ENCODE measurements at places on chromosomes 6 and 20. TPM values are rescaled to one million over a fixed set of nuclear protein-coding genes. Genes with fewer than 3 reads are reported as not detected.
A peak's percentile ranks its signal among the peaks of the same experiment; 100 is the strongest.

DNA sequence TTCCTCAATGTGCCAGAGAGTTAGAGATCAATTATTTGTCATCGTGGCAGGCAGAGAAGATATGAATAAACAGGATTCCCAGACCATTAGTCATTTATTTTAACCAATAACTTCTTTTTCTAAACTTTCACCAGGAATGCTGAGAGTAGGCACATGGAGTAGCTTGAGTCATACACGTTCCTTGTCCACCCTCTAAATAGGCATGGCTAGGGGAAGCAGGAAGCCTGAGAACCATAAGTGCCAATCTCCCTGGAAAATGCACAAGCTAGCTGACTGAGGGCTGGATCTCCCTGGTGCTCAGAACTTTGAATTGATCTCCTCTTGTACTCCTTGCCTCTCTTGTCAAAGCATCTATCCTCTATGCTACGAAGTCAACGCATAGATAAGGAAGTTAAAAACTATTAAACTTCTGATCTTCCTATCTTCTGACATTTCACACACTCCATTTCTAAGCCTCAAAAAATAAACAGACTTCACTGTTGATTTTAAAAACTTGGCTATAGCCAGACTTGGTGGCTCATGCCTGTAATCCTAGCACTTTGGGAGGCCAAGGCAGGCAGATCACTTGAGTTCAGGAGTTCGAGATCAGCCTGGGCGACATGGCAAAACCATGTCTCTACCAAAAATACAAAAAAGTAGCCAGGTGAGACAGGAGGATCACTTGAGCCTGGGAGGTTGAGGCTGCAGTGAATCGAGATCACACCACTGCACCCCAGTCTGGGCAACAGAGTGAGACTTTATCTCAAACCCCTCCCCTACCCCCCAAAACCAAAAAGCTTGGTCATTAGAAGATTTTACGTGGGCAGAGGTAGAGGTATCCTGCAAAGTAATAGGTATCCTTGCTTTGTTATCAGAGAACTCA, 11.8 kb downstream of the ADTRP start:
- no peak overlapping the region for H3K4me3 ChIP-seq
- peak overlapping the region; percentile 40 for H3K27ac ChIP-seq
- DNase-seq = peak; percentile 38
- peaks cover 84% of the 10 kb centered on the region for H3K4me1 ChIP-seq

DNA sequence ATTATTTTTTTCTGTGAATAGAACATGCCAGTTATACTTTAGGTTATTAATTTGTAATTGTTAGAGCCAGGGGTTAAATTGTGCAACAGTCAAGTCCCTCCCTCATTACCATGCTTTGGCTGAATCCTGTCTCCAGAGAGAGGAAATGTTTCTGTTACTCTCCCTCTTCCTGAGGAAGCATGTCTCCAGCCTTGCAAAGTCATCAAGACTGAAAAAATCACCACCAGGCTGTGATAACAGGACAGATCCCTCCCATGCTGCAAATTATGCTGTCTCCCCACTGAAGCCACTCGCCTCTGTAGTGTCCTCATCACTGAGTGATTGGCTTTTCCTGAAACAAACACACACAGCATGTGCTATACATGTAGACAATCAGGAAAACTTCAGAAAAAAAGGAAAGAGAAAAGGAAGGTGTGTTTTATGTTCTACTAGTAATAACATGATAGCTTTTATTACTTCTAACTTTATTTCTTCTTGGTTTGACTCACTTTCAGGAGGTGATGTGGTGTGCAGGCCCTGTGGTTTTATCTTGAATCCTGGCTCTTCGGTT, 290.0 kb upstream of the JAG1 start:
- H3K36me3 ChIP-seq = no peaks in the 10 kb centered on the region
- H3K27me3 ChIP-seq = no peaks in the 10 kb centered on the region
- H3K4me3 ChIP-seq = no peak overlapping the region
- no peak for DNase-seq
- H3K4me1 ChIP-seq = no peaks in the 10 kb centered on the region

- no peaks in the 10 kb centered on the region for H3K36me3 ChIP-seq
- H3K4me3 ChIP-seq = no peak overlapping the region
- no peak overlapping the region for H3K27ac ChIP-seq
- no peaks in the 10 kb centered on the region for H3K27me3 ChIP-seq
Measured at GRCh38 chr6:80519811-80520594, 413.5 kb downstream of the BCKDHB start.

- DNase-seq = no peak
- H3K27ac ChIP-seq = no peak overlapping the region
- H3K4me1 ChIP-seq = no peaks in the 10 kb centered on the region
- H3K27me3 ChIP-seq = no peaks in the 10 kb centered on the region
- H3K4me3 ChIP-seq = no peak overlapping the region
Measured at GRCh38 chr6:137017081-137017480, 27.7 kb downstream of the IL20RA start.

- no peak overlapping the region for H3K27ac ChIP-seq
- DNase-seq = no peak
- H3K27me3 ChIP-seq = no peaks in the 10 kb centered on the region
Measured at GRCh38 chr6:148507774-148508173, 165.1 kb downstream of the SASH1 start.

GRCh38 chr6:6629402-6629801, 40.9 kb downstream of the LY86 start:
- peaks cover 63% of the 10 kb centered on the region for H3K27me3 ChIP-seq
- H3K27ac ChIP-seq = no peak overlapping the region
- H3K36me3 ChIP-seq = no peaks in the 10 kb centered on the region
- no peak for DNase-seq

DNA sequence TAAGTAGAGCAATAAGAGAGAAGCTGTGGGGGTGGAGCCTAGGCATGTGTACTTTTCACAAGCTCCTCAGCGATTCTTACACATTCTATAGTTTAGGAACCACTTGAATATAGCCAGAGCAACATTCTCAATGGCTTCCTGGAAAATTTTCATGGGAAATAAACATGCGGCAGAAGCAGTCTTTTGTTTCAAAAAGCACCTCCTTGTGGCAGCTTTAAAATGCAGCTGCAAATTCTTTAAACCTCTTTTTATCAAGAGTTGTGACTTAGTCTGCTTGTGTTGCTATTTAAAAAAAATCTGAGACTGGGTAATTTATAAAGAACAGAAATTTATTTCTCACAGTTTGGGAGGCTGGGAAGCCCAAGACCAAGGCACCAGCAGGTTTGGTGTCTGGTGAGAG, 23.8 kb downstream of the NKX2-2 start:
- peaks cover 13% of the 10 kb centered on the region for H3K27me3 ChIP-seq
- no peak for DNase-seq
- H3K4me3 ChIP-seq = no peak overlapping the region
- H3K36me3 ChIP-seq = no peaks in the 10 kb centered on the region
- no peaks in the 10 kb centered on the region for H3K4me1 ChIP-seq

DNA sequence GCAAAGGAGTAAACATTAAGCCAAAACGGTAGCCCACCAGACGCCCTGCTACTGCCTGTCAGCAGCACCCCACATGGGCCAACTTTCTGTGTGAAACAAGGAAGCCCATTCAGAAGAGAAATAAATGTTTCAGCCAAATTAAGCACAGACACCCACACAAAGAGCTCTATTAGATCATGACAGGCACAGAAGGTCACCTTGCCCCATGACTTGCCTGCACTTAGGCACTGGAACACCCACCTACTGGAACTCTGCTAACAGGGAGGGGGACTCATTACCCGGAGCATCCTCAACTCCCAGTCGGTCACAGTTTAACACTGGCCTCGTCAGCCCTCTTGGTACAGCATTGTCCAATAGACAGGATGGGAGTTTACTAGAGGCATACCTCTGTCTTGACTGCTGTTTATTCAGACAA, 31.8 kb downstream of the GFOD1 start:
- no peaks in the 10 kb centered on the region for H3K27me3 ChIP-seq
- peaks cover 19% of the 10 kb centered on the region for H3K4me1 ChIP-seq
- no peak for DNase-seq
- H3K27ac ChIP-seq = no peak overlapping the region
- no peak overlapping the region for H3K4me3 ChIP-seq

GRCh38 chr6:452301-453067, 60.9 kb downstream of the IRF4 start:
- peaks cover 12% of the 10 kb centered on the region for H3K27me3 ChIP-seq
- no peak overlapping the region for H3K27ac ChIP-seq
- H3K4me1 ChIP-seq = no peaks in the 10 kb centered on the region
- no peak for DNase-seq
- no peak overlapping the region for H3K4me3 ChIP-seq

DNA sequence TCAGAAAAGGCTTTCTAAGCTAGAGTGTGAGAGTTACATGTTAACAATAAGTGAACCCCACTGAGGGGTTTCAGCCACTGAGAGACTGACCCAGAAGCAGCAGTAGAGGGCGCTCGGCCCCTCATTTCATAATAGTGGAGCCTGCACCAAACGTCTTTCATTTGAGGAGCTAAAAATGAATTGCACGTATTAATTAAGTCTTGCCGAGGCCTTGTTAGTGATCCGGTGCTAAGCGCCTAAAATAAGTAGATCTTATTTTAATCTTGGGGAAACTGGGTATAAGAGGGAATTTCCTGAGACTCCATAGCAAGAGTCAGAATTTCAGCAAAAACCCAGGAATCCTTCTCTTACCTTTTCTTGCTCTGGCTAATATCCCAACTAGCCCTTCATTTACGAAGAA, 209.7 kb downstream of the FARS2 start:
- DNase-seq = no peak
- H3K4me3 ChIP-seq = no peak overlapping the region
- H3K4me1 ChIP-seq = no peaks in the 10 kb centered on the region
- no peaks in the 10 kb centered on the region for H3K27me3 ChIP-seq
- no peak overlapping the region for H3K27ac ChIP-seq

DNA sequence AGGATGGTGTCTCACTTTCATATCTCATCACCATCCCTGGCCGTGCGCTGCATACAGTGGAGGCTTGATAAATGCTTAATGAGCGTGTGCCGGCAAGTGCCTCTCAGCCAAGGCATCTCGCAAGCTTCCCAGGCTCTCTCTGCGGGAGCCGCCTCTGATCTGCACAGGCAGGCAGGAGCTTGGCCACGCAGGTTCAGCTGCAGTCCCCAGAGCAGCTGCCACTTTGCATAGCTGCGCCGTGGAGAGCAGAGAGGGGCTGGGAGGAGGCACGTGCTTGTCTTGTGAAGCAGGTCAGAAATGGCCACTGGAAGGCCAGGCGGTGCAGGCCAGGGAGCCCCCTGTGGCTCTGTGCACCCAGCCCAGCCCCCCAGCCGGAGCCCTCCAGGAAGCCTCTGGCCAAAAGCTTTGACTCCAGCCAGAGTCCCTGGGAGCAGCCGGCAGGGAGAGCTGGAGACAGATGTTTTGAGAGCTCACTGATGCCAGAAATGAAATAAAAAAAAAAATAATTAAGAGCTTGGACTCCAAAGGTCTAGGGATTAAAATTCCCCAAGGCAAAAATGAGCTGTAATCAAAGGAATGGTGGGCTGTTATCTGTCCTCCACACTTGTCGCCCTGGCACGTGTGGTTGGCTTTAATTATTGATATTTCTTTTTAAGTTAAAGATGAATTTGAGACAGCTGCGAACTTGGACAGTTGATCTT, 377.0 kb downstream of the CDH4 start:
- H3K27ac ChIP-seq = no peak overlapping the region
- DNase-seq = no peak
- H3K27me3 ChIP-seq = peaks cover 83% of the 10 kb centered on the region
- H3K4me3 ChIP-seq = no peak overlapping the region
- H3K4me1 ChIP-seq = no peaks in the 10 kb centered on the region

DNA sequence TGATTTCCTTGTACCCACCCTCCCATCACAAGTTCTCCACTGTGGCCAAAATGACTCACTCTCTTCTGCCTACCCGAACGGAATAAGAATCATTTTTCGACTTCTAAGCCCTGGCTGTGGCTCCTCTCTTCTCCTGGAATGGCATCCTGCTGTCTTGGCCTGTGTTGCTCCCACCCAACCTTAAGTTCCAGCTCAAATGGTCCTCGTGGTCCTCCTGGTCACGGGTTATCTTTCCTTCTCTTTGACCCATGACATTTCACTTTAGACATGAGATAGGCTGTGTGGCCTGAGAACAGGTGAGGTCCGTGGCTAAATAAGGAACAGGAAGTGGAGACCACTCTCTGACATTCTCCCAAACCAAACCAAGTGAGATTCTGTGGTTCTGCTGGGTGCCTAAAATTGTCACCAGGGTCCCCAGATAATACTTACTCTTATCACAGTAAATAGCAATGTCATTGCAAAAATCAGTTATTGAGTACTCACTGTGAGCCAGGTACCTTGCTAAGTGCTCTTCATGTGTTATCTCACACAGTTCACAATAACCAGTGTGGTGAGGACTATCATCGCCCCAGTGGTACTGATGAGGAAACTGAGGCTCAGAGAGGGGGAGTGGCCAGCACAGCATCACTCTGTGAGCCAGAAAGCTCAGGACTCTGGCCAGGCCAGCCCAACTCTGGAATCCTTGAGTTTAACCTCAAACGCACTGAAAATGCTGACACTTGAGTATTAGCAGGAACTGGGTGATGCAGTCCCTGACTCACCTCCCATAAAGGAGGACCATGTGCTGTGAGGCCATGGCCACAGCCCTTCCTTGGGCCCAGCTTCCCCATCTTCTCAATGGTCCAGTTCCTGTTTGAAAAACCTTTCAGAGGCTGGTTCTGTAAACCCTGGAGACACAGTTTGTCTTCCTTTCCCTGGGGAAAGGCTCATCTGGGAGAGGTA, 74.8 kb upstream of the SIRPA start:
- H3K4me3 ChIP-seq = no peak overlapping the region
- no peak for DNase-seq
- H3K27ac ChIP-seq = no peak overlapping the region
- H3K36me3 ChIP-seq = no peaks in the 10 kb centered on the region

GRCh38 chr6:5563086-5563485, 301.8 kb downstream of the FARS2 start:
- no peak for DNase-seq
- no peaks in the 10 kb centered on the region for H3K4me1 ChIP-seq
- H3K27ac ChIP-seq = no peak overlapping the region
- H3K36me3 ChIP-seq = no peaks in the 10 kb centered on the region
- H3K27me3 ChIP-seq = no peaks in the 10 kb centered on the region

The COL12A1 gene
- 20.4 TPM for total RNA-seq

The HAO1 gene
- not detected for total RNA-seq

The COL9A1 gene
- not detected for total RNA-seq

The MLIP gene
- total RNA-seq = 1.4 TPM

The AVP gene
- not detected for total RNA-seq

The ZSCAN16 gene
- total RNA-seq = 15.9 TPM

The MARCKS gene
- total RNA-seq = 64.6 TPM

The MUC21 gene
- total RNA-seq = not detected

The DNMT3B gene
- 8.4 TPM for total RNA-seq

The ZC2HC1B gene
- not detected for total RNA-seq

The SYNCRIP gene
- 153 TPM for total RNA-seq

The MCHR2 gene
- total RNA-seq = not detected

Data from Calu3 (cell line).